ENCODE measurements at places on chromosomes 6 and 20. TPM values are rescaled to one million over a fixed set of nuclear protein-coding genes. Genes with fewer than 3 reads are reported as not detected.

DNA sequence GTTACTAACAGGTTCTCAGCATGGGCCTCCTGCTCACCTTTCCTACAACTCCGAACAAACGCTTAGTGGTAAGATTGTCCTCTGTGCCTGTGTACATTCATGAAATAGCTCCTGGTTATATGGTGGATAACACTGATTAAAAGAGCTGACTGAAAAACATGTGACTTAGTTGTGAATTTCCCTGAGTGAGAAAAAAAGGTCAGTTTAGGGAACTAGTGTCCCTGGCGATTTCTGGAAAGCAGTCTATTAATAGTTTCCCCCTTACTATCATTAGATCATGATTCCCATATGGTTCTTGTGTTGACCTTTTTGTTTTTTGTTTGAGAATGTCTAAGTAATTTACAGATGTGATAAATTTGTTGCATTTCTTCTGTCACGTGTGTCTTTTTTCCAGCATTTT is 15.6 kb downstream of the SNRPC start:
- DNase-seq: no peak

DNA sequence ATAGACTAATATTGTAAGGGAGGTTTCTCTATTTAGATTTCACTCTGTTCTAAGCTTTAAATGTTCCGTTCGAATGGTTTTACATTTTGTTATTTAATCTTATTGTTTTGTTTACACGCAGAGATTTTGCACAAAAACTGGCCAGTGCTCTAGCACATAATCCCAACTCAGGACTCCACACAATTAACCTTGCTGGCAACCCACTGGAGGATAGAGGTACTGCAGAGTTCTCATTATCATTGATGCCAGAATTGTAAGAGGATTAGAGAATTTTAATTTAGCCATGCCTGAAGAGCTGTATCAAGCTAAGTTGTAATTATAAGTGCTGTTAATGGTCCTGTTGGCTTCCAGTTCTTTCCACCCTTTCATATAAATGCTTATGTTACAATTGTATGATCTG is 179.7 kb upstream of the SCGN start:
- DNase-seq: no peak

- no peak for DNase-seq
Observed at GRCh38 chr20:22579711-22580697, 4.4 kb downstream of the FOXA2 start.

The OR12D3 gene
- not detected for polyA plus RNA-seq

DNA sequence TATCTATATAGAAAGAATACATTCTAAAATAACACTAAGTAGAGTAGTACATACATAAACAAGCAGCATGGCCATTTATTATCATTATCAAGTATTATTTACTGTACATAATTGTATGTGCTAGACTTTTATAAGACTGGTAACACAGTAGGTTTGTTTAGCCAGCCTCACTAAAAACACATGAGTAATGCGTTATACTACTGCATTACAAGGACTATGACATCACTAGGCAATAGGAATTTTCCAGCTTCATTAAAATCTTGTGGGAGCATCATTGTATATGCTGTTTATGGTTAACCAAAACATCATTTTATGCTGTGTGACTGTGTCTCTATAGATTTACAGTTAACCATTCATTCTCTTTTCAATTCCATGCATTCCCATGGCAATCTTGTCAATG is 131.7 kb upstream of the HDGFL1 start:
- DNase-seq: no peak

GRCh38 chr6:148440877-148441453 is 98.3 kb downstream of the SASH1 start:
- peak; percentile 67 for DNase-seq

- no peak for DNase-seq
Observed at GRCh38 chr6:110266996-110267395, 86.8 kb downstream of the CDC40 start.

GRCh38 chr6:79813143-79813850 is 134.1 kb downstream of the ELOVL4 start:
- DNase-seq: no peak

- DNase-seq: no peak
Observed at GRCh38 chr20:14824996-14825395, 487.6 kb upstream of the FLRT3 start.

DNA sequence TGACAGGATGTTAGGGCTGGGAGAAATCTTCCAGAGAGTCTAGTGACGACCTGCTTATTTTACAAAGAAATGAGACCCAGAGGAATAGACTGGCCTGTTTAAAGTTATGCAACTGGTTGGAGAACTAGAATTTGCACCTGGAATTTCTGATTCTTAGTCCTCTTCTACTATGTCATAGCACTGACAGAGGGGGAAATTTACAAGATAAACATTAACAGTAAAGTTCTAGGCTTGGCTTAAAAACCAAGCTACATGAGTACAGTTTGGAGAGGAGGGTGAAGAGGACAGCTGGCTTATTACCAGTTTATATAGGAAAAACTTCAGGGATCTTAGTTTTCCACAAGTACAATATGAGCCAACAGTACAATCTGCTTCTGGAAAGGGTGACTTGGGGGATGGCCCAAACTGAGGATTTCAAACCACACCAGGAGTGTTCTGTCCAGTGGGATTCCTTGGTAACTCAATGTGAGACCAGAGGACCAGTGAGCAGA is 269.6 kb downstream of the CD109 start:
- DNase-seq: no peak

- DNase-seq: no peak
Observed at GRCh38 chr6:150527100-150527499, 72.6 kb upstream of the PLEKHG1 start.

DNA sequence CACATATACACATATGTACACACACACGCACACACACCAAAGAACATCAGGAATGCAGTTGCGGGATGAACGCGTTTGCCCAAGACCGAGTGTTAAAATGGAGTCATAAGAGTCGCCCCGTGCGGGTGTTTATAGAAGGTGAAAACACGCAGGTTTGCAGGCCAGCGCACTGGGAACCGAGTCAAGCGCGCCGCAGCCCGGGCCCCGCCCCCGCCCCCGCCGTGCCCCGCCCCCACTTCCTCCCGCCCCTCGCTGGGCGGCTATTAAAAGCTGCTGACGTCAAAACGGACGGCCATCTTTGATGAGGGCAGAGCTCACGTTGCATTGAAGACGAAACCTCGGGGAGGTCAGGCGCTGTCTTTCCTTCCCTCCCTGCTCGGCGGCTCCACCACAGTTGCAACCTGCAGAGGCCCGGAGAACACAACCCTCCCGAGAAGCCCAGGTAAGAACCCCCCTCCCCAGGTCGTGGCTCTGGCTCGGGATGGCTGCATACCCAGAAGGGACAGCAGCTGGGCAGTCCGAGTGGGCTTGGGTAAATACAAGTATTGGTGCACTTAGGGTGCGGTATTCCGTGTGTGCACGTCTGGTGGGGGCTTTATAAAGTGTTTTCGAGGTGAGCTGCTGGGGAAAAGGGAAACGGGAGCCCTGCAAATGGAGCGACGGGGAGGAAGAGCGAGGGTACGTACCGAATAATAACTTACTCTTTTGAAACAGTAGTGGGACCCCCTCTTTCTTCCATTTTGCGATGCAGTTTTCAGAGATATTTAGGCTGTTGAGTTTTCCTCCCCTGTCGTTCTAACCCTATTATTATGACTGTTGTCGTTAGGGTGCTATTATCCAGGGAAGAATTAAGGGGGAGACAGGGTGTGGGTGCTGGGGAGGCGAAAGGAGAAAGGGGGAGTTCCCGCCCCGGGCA is at the start of gene SNAP25:
SNAP25 (plus strand) TSS at position 295 of the 916 bp plus-strand sequence. CDS start 56,662 bp downstream, outside the sequence.
- DNase-seq: peak; percentile 54

The BEND6 gene
- polyA plus RNA-seq: 0.14 TPM

GRCh38 chr20:61166324-61166723 is 85.7 kb upstream of the CDH4 start:
- no peak for DNase-seq

GRCh38 chr20:48607544-48607865 is 220.3 kb downstream of the PREX1 start:
- DNase-seq: no peak

The TBC1D20 gene
- 9.3 TPM for polyA plus RNA-seq

DNA sequence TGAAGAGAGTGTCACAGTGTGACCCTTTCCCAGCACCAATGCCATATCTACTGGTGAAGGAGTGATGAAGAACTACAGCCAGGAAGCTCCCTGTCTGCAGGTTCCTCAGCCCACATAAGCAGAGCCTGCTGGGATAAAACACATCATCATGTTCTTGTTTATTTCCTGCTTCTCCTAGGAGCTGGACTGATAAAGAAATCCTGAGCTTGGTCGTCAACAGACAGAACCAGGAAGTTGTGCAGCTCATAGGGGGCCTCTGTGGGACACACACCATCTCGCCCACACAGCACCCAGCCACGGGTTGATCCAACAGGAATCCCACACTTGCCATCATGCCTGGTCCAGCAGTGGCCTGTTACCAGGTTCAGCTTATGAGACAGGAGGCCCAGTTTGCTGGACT is 2.8 kb upstream of the CSTL1 start:
- DNase-seq: no peak

DNA sequence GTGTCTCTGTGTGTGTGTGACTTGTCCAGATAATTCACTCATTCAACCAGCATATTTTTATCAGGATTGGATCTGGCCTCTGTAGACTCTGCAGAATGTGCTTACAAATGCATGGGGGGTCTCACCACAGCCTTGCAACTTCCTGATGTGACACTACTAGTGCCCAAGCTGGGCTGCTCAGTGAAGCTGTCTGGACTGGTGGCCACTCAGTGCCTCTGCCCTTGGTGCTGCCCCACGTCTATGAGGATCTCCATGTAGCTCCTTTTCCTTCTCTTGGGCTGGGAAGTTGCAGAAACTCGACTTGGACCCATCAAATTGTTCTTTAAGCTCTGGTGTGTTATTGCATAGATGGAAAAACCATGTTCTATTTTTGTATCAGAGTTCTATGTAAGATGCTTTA is 75.8 kb downstream of the NRN1 start:
- DNase-seq: no peak

The MYCT1 gene
- polyA plus RNA-seq: 13.7 TPM

GRCh38 chr20:38863024-38863851 is 57.7 kb downstream of the PPP1R16B start:
- DNase-seq: no peak

GRCh38 chr20:50129662-50130355 is 16.9 kb upstream of the UBE2V1 start:
- DNase-seq: no peak

DNA sequence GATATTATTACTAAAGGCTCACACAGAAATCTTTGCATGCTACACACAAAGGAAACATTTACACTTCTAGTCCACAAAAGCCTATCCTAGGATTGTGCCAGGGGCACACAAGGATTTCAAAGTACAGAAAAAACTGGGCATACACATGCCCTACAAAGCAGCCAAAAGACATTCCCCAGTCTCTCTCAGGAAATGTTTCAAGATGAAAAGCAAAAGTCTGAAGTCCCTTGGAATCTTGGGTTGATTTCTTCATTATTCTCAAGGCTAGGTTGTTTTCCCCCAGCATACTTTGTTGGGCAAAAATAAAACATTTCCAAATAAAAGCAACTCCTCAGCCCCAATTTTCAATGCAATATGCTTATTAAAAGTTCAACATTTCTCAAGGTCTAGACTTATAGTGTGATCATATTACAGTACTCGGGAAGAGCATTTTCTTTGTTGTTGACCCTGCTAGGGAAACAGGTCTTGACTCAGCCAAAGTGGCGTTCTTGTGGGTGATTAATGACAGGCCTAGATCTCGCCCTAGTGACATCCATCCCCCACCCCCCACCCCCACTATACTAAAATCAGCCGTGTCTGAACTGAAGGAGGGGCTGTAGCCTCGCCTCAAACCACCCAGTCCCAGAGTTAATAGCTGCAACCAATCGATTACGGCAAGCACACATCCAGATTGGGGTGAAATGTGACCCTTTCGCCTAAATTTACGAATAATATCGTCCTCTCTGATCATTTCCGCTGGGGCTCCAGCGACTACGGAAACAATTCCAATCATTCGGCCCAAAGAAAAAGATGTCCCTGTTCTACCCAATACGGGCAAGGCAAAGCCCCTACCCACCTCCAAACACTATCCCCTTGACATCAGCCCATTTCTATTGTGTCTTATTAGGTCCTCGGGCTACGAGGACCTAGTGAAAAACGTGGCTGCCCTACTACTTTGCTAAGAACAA is 1.4 kb downstream of the AKIRIN2 start:
- peak; percentile 40 for DNase-seq

DNA sequence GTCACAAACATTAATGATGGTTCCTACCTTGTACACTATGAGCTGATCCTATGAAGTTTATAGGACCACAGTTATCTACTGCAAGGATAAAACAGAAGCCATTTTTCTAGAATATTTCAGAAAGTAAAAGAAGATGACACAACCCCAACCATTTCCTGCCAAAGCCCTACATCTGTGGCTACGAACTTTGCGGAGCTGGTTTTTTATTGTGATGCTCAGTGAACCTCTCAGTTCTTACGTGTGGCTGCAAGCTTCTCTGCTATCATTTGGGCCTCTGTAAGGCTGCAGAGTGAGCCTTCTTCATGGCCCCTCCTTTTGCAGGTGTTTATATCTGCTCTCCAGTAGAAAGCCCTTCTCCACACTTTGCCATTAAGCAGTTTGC is 17.8 kb upstream of the TAGAP start:
- no peak for DNase-seq

DNA sequence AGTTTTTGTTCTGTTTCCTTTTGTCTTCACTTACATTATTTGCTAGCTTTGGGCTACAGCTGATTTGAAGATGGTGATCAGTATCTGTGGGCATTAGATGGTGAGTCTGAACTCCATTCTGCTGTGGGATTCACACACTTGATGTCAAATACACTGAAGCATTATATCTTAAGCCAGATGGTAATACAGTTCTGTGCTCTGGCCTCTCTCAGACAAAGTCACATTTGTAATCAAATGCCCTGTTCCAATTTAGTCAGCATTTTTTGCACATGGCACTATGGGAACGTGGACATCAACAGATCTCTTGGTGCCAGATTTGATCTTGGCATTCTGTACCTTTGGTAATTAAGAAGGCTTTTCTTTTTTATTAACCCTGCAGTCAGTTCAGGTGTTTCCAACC is 56.0 kb downstream of the SASH1 start:
- no peak for DNase-seq

GRCh38 chr6:143125864-143126573 is 65.3 kb downstream of the AIG1 start:
- DNase-seq: no peak

DNA sequence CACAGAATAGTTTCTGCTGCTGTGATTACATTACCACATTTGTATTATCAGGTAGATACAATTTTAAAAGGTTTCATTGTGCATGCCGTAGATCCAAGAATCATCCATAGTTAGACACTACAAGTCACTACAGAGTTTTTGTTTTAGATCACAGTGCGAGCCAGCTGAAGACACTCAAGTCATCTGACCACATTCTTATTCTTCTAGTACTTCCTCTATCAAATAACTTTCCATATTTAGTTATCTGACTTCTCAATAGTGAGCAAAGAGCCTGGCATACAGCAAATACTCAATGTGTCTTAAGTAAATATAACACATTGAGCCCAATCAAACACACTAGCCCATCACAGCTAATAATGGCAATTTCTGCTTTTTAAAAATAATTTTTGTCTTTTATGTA is 195.4 kb downstream of the ASCC3 start:
- DNase-seq: no peak

The CDH26 gene
- polyA plus RNA-seq: 0.30 TPM

The ALDH8A1 gene
- polyA plus RNA-seq: 0.08 TPM

DNA sequence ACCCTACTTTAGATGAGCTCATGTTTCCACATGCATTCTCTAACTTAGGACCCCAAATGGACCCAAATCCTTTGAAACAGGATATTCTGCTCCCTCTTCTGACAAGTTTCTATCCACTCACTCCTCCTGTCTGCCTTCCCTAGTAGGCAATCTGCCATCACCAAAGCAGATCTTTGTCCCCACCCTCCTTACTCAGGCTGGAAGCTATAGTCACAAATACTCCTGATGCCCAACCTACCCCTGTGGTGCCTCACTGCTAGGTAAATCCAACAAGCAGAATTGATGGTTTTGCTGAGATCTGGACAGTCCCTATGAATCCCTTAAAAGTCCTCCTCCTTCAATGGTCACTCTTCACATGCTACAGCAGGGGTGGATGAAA is 21.7 kb downstream of the ELOVL5 start:
- DNase-seq: no peak
